ENCODE measurements at places on chromosomes 13 and 19.
A peak's percentile ranks its signal among the peaks of the same experiment; 100 is the strongest.

DNA sequence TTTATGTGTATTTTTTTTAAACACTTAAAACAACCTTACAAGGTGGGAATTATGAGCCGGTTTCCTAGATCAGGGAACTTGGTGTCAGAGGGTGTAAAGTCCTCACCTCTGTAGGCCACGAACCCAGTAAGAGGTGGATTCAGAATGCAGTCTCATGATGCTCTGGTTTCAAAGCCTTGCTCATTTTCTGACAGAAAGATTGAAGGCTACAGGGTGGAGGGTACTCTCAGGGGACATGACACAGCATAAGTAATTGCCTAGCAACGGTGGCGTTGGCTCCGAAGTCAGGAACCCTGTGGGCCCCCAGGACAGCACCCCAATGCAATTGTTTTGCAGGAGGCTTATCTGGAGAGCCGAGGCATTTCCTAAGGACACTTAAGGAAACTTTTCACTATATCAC lies 794.7 kb downstream of the EFNB2 start:
- DNase-seq: no peak

DNA sequence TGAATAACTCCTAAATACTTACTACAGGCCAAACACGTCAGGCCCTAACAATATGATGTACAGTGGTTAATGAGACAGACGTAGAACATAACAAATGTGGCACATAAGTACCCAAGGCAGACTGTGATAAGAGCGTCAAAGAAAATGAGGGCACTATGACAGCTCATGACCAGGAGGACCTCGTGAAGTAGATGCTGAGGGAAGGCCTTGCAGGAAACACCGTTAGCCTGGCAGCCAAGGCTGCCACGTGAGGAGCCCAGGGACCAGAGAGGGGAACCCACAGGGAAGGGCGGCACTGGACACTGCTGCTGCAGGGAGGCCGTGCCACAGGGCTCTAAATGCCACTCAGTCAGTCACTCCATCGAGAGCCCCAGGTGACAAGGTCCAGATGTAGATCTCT lies 5.7 kb downstream of the TUBGCP3 start:
- no peak for DNase-seq

GRCh38 chr19:30006207-30006606 lies 64.2 kb downstream of the URI1 start:
- DNase-seq: no peak

DNA sequence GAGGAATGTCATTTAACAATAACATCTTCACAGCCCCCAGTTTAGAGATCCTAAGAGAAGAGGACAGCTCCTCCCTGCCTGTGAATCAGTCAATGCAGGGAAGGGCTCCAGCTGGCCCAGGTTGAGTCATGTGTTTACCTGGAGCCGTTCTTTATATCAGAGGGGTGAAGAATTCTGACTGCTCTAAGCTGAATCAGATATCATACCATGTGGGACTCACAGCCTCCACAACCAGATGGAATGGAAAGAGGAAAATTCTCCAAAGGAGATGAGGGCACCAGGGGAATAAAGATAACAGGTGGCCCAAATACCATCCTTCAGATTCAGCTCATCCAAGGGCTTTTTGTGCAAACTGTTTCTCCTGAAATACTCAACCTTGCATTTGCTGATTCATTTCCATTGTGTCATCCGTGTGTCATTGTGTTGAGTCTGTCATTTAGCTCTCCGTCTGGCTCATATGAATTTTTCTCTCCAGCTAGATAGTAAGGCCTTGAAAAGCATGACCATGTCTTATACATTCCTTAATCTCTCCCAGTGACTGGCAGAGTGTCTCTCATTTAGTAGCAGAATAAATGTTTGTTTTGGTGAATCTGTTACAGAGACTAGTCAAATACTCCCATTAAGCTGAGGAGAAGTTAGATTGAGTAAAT lies 217.9 kb downstream of the RFC3 start:
- no peak for DNase-seq

DNA sequence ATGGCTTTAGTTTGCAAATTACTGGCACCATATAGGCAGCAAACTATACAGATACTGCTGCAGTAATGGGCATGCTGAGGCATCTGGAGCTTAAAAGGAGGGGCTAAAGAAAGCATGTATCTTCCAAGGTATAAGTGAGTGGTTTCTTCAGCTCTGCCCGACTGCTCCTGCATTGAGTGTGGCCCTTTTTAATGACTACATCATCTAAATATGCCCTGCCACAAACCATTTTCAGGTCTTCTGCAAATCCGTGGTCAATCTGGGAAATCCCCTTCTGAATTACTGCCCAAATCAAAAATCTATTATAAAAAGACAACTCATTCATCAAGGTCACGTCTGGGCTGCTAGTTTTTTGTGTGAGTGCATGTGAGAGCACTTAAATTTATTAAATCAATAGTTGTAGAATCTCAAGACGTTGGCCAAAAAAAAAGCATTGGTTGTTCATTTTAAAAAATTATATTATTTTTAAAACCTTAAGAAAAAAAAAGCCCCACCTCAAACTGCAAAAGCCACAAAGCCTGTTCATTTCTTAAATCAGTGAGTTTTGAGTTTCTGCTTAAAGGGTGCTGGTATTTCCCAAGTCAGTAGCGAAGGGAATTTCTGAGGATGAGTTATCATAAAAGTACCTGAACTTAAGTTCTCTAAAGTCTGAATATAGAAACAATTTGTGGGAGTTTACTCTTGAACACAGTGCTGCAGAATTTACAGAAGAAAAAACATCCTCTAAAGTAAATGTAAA lies 16.3 kb downstream of the LCP1 start:
- no peak for DNase-seq

- peak; percentile 43 for DNase-seq
These were observed 17.8 kb upstream of the ENOX1 start for GRCh38 chr13:43804461-43805070.

DNA sequence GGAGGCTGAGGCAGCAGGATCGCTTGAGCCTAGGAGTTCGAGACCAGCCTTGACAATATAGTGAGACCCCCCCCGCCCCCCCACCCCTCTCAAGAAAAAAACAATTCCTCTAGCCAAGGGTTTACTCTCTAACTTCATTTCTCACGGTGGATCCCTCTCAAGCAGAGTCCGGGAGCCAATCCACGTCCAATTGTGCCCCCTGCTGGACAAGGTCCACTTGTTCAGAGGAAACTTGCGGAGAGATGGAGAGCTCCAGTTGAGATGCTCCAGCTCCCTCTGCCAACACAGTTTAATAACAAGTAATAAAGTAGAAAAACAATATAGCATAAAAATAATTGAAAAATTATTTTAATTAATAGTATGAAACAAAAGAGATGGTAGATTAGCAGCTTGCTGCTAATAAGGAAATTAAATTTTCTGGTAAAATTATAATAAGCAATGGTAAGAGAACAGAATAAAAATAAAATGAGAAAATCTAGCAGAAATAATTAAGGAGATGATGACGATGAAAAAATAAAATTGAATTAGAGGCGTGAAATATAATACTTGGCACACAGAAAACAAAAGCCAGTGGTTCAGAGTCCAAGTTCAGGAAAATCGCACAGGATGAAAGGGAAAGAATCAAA lies 14.5 kb upstream of the SIGLEC14 start:
- peak; percentile 13 for DNase-seq

DNA sequence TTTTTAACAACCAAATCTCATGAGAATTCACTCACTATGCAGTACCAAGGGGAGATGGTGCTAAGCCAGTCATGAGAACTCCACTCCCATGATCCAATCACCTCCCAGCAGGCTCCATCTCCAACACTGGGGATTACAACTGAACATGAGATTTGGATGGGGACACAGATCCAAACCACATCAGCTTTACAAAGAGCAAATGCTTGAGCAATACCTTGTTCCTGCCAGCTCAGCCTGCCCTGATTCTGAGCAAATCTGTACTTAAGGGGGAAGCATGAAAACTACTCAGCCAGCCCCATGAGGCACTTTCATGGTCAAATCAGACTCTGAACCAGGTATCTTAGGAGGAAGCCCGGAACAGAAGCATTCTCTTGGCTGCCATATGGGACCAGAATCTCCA lies 259.9 kb downstream of the TBC1D4 start:
- DNase-seq: no peak
